ENCODE measurements at places on chromosomes 16 and 17.

- no peak for DNase-seq
Observed at GRCh38 chr16:11495066-11495407, 91.7 kb downstream of the LITAF start.

- DNase-seq, result no peak
Observed at GRCh38 chr16:90016339-90016950, 2.8 kb downstream of the DBNDD1 start.

- DNase-seq, result no peak
Observed at GRCh38 chr16:88881007-88881615, 14.7 kb upstream of the PABPN1L start.

GRCh38 chr17:71921796-71922195 lies 199.0 kb upstream of the SOX9 start:
- peak; percentile 36 for DNase-seq

- no peak for DNase-seq
Observed at GRCh38 chr17:29331708-29332085, 37.7 kb upstream of the NUFIP2 start.

- DNase-seq, result no peak
Observed at GRCh38 chr16:9105189-9105588, 13.7 kb downstream of the HAPSTR1 start.

GRCh38 chr16:23351360-23351759 lies 49.3 kb downstream of the SCNN1B start:
- no peak for DNase-seq

GRCh38 chr16:25841761-25842160 lies 150.0 kb downstream of the HS3ST4 start:
- no peak for DNase-seq

GRCh38 chr17:44776628-44777393 lies 18.0 kb downstream of the ADAM11 start:
- no peak for DNase-seq

DNA sequence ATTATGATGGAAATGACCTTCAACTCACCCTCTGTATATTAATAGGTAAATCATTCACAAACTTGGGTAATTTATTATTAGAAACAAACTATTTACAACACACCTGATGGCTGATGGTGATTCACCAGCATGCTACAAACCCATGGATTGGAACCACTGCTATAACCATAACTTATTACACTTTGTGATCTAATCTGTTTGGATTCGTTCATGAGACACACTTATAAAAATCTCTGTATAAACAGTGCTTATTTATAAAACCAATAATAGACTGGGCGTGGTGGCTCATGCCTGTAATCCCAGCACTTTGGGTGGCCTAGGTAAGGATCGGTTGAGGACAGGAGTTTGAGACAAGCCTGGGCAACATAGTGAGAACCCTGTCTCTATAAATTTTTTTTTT lies 16.0 kb downstream of the SMIM36 start:
- no peak for DNase-seq

GRCh38 chr16:79175286-79176057 lies 425.1 kb downstream of the MAF start:
- no peak for DNase-seq

DNA sequence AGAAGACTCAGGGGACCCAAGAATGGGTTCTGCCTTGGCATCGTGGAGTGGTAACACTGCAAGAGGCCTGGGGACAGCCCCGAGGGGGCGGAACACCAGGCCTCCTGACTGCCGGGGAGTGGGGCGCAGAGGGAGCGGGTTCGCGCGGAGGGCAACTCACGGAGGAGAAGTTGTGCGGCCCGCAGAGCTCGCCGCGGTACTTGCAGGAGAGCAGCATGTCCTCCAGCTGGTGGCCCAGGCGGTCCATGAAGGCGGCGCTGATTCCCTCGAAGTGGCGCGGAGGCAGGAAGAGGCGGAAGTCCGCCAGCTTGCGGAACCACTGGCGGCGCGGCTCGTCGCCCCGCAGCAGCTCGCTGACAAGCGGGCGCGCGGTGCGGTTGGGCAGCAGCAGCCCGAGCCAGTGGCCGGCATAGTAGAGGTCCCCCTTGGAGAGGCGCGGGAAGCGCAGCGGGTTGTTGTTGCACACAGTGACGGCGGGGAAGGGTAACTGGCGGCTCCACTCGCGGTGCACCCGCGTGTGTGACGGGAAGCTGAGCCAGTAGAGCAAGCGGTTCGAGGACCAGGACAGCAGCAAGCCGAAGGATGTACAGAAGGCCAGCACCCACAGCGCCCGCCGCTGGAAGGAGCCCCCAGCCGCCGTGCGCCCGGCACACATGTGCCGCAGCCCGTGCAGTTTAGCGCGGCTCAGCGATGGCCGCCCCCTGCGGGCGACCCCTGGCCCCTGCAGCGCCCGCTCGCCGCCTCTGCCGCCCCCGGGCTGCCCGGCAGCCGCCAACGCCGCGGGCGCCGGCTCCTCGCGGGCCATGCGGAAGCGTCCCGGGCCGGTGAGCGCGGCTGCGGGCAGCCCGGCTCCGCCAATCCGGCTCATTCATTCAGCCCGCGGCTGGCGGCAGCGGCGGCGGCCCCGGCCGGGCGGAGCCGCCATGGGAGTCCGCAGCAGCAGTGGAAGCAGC lies 1.6 kb downstream of the ASIC2 start:
- DNase-seq, result no peak

- DNase-seq, result no peak
Observed at GRCh38 chr16:3595521-3596021, 15.8 kb downstream of the SLX4 start.

DNA sequence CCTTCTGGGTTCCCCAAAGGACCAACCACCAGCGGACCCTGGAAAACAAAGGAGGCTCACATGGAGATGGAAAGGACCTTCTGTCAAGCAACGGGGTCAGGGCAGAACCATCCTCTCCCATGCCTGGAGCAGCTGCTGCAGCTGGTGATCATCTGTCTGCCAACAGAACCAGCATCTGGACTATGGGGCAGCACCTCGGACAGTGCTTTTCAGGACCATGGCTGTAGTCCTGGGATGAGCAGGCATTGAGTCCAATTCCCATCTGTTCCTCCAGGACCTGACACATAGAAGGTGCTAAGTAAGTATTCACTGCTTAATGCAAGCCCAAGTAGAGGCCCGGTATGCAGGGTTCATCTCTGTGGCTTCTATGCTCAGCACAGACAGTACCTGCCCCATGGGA lies 304.7 kb downstream of the XYLT1 start:
- DNase-seq, result no peak

GRCh38 chr17:81902023-81902652 lies at the start of gene NPB:
TSS of gene NPB (plus strand) at chr17:81902238. CDS start at chr17:81902278, 40 bp downstream.
- no peak for DNase-seq

GRCh38 chr17:76791053-76791980 lies 53.4 kb downstream of the MFSD11 start:
- DNase-seq, result peak; percentile 65

DNA sequence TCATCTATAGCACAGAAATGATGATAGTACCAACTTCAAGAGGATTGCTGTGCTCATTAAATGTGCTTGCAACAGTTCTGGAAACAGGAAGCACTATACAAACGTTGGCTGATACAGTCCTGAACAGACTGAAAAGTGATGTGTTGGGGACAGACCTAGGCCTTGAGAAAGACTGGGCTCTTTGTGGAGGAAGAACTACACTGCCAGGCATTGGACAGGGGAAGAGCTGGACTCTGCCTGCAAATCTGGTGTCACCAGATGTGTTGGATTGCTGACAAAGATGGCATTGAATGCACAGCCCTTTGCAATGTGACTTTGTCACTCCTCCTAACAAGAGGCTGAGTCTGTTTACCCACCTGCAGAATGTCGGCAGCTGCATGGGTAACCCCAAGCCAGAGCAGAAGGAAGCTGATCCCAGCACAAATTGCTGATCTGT lies 12.4 kb upstream of the ST6GALNAC2 start:
- no peak for DNase-seq

GRCh38 chr17:79866791-79867518 lies 27.7 kb upstream of the CBX4 start:
- no peak for DNase-seq

DNA sequence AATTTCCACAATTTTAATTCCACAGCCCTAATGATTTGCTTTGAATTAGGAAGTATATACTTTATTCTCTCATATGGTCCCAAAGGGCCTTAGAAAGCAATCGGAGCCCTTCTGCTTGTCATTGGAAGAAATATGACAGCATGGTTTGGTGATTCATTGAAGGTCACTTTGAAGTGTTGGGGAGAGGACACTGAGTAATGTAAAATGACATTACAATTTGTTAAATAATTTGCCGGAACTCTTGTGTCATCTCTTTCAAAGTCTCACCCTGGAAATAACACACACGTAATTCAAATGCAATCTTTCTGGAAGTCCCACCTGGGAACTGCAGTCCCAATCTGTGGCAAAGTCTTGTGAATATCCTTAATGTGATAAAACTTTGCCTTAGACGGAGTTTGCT lies 59.8 kb downstream of the BMERB1 start:
- no peak for DNase-seq

DNA sequence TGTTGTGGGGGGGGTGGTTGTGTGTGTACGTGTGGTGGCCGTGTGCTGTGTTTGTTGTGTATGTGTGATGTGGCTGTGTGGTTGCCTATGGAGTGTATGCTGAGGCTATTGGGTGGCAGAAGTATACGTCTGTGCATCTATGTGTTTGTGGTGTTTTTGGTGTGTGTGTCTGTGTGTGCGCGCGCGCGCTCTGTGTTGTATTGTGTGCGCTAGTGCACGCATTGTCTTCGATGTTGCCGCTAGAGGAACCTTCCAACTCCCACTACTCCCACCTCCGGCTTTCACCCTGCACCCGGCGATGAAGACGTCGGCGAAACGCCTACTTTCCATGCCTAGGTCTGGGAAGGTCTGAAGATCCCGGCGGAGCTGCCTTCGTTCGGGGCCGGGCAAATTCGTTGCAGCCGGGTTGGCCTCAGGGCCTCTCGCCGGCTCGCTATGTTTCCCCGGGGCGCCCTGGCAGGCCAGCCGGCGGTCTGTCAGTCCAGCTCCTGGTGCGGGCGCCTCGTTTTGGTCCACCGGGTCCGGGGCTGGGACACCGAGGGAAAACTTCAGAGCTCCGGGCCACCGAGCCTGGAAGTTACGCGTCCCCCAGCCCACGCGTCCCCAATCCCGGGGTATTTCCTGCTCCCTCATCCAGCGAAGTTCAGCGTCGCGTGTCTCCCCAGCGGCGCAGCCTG lies 5.2 kb upstream of the DLX4 start:
- DNase-seq, result no peak

Measured in CD4-positive, alpha-beta memory T cell (primary cell).